Ovary (tissue), 10 donors: ENCODE measurements at places on chromosomes 5 and 9. TPM values are rescaled to one million over a fixed set of nuclear protein-coding genes. Genes with fewer than 3 reads are reported as not detected.

DNA sequence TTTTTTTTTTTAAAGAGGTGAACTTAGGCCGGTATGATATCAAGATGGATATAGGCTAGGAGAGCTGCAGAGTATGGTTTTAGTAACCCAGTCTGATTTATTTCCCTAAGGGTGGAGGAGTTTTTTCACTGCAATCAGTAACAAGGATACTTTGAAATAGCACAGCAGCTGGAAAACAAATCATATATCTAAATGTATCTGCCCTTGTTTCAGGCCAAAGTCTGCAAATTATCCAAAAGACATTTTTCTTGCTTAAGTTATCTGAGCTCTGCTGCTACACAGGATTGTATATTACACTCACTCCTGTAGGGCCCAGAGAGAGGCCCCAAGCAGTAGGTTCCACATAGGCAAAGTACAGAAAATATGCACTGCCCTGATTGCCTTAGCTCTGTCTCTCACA lies 222.4 kb downstream of the NTRK2 start:
- no peak for DNase-seq

- no peak for DNase-seq
Measured at GRCh38 chr5:181149806-181150733, 2.7 kb downstream of the OR2V2 start.

GRCh38 chr9:104808035-104808614 lies 44.2 kb downstream of the NIPSNAP3B start:
- DNase-seq, result peak; percentile 46

- no peak for DNase-seq
Measured at GRCh38 chr5:140550147-140551079, 3.0 kb downstream of the EIF4EBP3 start.

- DNase-seq, result peak; percentile 58
Measured at GRCh38 chr9:137049544-137050449, 3.8 kb upstream of the NPDC1 start.

GRCh38 chr9:21812946-21813568 lies 10.6 kb downstream of the MTAP start:
- peak; percentile 56 for DNase-seq

DNA sequence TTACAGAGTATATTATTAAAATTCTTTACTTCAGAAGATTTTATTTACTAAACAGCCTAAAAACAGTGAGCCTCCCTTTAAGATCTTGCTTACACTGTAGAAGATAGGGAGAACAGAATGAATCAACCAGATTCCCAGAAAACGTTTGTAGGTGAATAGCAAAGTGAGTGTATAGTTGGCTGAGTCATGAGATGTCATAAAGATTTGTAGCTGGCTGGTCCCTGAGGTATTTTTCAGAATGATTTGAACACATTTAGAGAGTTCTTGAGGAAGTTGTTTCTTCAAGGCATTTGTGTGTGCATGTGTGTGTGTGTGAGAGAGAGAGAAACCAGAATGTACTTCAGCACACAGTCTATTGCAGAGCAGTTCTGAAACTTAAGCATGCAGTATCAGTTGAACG lies 159.4 kb upstream of the PRR16 start:
- DNase-seq, result no peak

The TRAF1 gene
- total RNA-seq, result 5.5 TPM

The LAMC3 gene
- total RNA-seq, result 1.4 TPM
